ENCODE measurements at places on chromosomes 7 and 10. TPM values are rescaled to one million over a fixed set of nuclear protein-coding genes. Genes with fewer than 3 reads are reported as not detected.
A peak's percentile ranks its signal among the peaks of the same experiment; 100 is the strongest.

The PSD gene
- 1.3 TPM for total RNA-seq

GRCh38 chr7:28623105-28623730, 210.9 kb downstream of the CREB5 start:
- no peak overlapping the region for H3K27ac ChIP-seq
- no peaks in the 10 kb centered on the region for H3K27me3 ChIP-seq
- no peak overlapping the region for H3K4me3 ChIP-seq
- H3K4me1 ChIP-seq: peaks cover 13% of the 10 kb centered on the region
- H3K36me3 ChIP-seq: no peaks in the 10 kb centered on the region
- DNase-seq: peak; percentile 65

DNA sequence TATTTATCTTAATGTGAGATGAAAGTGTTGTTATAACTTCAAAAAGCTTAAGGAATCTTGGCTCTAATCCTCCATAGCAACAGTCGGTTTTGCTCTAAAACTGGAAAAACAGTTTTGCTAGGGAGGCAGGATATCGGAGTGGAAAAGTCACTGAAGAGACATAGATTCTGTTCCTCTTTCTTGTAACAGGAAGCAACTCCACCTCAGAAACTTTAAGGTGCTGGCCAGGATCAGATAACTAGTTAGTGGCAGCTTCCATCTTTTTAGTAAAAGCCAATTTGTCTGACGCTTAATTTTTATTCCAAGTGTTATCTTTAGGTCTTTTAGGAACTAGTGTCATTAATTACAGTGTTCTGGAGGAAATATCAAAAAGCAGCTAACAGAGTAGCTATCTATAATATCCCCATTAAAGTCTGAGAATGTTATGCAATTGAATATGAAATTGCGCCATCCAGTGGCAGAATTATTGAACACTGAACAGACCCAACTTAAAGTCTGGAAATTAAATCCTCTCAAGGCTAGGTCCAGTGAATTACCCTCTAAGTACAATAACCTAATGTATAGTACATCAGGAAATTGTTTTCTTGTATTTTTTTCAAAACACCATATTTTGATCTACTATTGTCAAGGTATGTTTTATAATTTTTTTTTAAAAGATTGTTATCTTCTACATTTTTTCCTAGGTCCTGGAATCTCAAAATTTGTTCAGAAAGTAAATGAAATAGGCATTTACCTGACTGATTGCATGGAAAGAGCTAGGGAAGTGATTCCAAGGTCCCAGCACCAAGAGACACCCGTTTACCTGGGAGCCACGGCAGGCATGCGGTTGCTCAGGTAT, 65.9 kb upstream of the CC2D2B start:
- no peak overlapping the region for H3K4me3 ChIP-seq
- H3K27ac ChIP-seq: no peak overlapping the region
- no peaks in the 10 kb centered on the region for H3K36me3 ChIP-seq
- no peaks in the 10 kb centered on the region for H3K4me1 ChIP-seq
- peak; percentile 17 for DNase-seq

The CRTAC1 gene
- not detected for total RNA-seq

The GPNMB gene
- total RNA-seq: 18.4 TPM

- peaks cover 17% of the 10 kb centered on the region for H3K27me3 ChIP-seq
- peaks cover 4% of the 10 kb centered on the region for H3K36me3 ChIP-seq
- DNase-seq: no peak
Observed at GRCh38 chr10:62811159-62811875, 4.8 kb downstream of the EGR2 start.

- DNase-seq: no peak
- no peaks in the 10 kb centered on the region for H3K36me3 ChIP-seq
- peaks cover 4% of the 10 kb centered on the region for H3K27me3 ChIP-seq
- H3K4me1 ChIP-seq: peaks cover 14% of the 10 kb centered on the region
Observed at GRCh38 chr10:3516234-3516922, 268.6 kb downstream of the KLF6 start.

DNA sequence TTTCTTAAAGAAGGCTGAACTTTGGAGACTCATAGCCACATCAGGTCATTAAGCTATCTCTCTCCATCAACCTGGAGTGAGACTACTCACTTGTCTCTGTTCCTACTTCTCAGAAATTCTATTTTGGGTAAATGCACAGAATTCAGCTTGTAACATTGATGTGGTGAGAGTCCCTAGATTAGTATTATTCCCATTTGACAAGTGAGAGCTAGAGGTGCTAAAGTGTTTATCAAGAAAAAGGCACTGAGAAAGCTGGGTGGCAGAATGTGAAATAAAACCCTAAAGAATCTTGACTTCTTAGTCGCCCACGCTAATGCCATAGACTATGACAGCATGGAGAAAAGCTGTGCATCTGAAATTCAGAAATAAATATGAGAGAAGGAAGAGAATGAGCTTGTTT, 73.4 kb upstream of the PDCD4 start:
- H3K36me3 ChIP-seq: no peaks in the 10 kb centered on the region
- peaks cover 27% of the 10 kb centered on the region for H3K4me1 ChIP-seq
- no peak for DNase-seq
- no peak overlapping the region for H3K27ac ChIP-seq

DNA sequence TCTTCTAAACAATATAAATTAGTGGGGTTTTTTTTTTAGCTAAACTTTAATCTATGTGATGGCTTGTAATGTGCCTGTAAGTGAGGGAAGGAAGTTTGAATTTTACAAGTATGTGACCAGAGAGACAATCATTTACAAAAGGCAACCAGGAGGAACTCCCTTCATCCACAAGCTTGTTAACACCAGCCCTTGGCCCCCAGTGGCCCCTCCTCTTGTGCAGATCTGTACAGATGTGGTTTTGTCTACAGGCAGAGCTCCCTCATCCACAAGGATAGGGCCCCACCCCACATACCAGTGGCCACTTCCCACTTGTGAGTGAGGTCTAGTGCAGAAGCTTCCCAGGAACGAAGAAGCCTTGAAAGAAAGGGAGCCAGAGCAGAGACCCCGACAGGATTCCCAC, 234.1 kb upstream of the KMT2E start:
- DNase-seq: no peak
- no peaks in the 10 kb centered on the region for H3K36me3 ChIP-seq
- H3K4me3 ChIP-seq: no peak overlapping the region

GRCh38 chr10:106830471-106830870, 334.0 kb downstream of the SORCS1 start:
- no peaks in the 10 kb centered on the region for H3K4me1 ChIP-seq
- H3K36me3 ChIP-seq: no peaks in the 10 kb centered on the region
- H3K27ac ChIP-seq: no peak overlapping the region
- H3K4me3 ChIP-seq: no peak overlapping the region
- DNase-seq: no peak
- peaks cover 2% of the 10 kb centered on the region for H3K27me3 ChIP-seq

DNA sequence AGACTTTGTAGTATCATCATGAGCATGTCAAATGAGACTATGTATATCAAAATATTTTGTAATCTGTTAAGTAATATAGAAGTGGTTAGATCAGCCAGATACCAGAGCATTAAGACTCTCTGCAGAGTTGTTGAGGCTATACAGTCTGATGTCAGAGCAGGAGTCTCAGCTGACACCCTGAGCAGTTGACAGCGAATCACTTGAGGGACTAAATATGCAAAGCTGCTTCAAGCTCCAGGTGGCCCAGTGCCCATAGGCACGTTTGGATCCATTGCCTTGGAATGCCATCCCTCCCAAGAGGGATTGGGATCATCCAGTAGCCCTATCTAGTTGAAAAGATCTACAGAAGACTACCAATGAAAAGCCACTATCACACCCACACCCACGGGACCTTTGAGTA, 210.2 kb downstream of the TAX1BP1 start:
- H3K27ac ChIP-seq: no peak overlapping the region
- peaks cover 3% of the 10 kb centered on the region for H3K36me3 ChIP-seq
- peaks cover 2% of the 10 kb centered on the region for H3K27me3 ChIP-seq
- peaks cover 13% of the 10 kb centered on the region for H3K4me1 ChIP-seq
- DNase-seq: no peak
- no peak overlapping the region for H3K4me3 ChIP-seq

- DNase-seq: peak; percentile 67
- 0 out of 2 replicates have a peak, but pooled peaks cover 6% of the 10 kb centered on the region for H3K36me3 ChIP-seq
- H3K4me3 ChIP-seq: peak overlapping the region; percentile 33
Observed at GRCh38 chr10:6755781-6756460, 175.8 kb upstream of the PRKCQ start.

The CDK5 gene
- total RNA-seq: 37.3 TPM

The ZNF786 gene
- 3.6 TPM for total RNA-seq

DNA sequence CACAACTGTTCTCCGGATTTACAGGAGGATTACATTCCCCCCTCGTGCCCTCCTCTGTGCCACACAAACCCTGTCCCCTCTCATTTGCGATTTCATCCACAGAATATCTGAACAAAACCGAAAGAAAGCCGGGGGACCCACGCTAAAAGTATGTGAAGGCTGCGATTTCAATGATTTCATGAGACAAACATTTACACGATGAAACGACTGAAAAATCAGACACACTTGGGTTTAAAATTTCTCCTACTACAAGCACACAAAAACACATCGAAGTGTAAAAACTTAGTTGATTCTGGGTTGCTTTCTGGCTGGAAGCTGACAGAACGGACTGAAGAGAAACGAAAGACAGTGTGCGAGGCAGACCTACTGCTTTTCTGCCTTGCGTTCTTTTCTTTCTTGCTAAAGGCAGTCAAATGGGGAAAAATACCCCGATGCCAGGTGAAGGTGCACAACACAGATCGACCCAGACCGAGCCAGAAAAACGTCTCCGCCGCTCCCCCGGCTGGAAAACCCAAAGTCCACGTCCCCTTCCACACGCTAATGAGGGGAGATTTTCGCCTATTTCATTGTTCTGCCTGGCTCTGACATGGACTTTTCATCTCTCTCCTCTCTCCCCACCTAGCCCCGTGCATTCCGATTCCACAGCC, 1.2 kb downstream of the HIPK2 start:
- peak; percentile 55 for DNase-seq
- peaks cover 8% of the 10 kb centered on the region for H3K36me3 ChIP-seq
- peak overlapping the region; percentile 89 for H3K27ac ChIP-seq
- H3K4me1 ChIP-seq: peaks cover 51% of the 10 kb centered on the region

The CYP2C9 gene
- not detected for total RNA-seq

DNA sequence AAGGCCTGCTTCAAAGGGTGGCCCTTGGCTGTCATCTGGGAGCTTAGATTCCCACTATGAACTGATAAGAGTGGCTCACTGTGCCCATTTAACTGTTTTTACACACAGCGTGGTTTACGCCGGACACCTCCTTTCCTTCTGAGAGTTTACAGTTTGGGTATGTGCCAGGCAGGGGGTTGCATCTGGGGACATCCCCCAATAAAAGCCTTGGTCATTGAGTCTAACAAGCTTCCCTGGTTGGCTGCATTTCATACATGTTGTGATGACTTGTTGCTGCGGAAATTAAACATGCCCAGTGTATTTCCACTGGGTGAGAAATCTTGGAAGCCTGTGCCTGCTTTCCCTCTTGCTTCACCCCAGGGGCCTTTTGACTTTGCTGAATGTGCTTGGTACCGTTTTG, 264.1 kb upstream of the NPY start:
- H3K27me3 ChIP-seq: peaks cover 2% of the 10 kb centered on the region
- no peak overlapping the region for H3K27ac ChIP-seq
- no peak overlapping the region for H3K4me3 ChIP-seq
- no peaks in the 10 kb centered on the region for H3K36me3 ChIP-seq
- DNase-seq: no peak

DNA sequence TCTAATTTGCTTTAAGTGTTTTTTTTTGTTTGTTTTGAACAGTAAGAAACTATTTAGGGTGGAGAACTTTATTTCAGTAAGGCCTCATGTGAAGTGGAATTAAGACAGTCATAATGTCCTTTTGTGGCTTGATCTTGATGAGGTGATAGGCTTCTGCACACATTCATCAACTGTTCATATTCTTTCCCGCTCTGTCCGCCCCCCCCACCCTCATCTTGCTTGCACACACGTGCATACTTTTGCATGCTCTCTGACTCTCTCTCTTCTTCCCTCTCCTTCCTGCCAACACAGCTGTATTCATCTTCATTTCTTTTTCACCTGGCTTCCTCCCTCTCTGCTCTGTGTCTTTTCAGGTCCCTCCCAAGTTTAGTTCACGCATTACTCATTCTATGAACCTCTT, 429.6 kb downstream of the AUTS2 start:
- H3K4me3 ChIP-seq: no peak overlapping the region
- no peaks in the 10 kb centered on the region for H3K36me3 ChIP-seq
- H3K27ac ChIP-seq: no peak overlapping the region
- DNase-seq: no peak
- H3K27me3 ChIP-seq: no peaks in the 10 kb centered on the region

The PCLO gene
- 0.64 TPM for total RNA-seq

GRCh38 chr7:73702665-73703064, 16.8 kb downstream of the STX1A start:
- no peak overlapping the region for H3K4me3 ChIP-seq
- H3K27ac ChIP-seq: no peak overlapping the region
- H3K4me1 ChIP-seq: peaks cover 22% of the 10 kb centered on the region
- peaks cover 17% of the 10 kb centered on the region for H3K36me3 ChIP-seq
- peaks cover 2% of the 10 kb centered on the region for H3K27me3 ChIP-seq

The HOXA1 gene
- total RNA-seq: 0.39 TPM

DNA sequence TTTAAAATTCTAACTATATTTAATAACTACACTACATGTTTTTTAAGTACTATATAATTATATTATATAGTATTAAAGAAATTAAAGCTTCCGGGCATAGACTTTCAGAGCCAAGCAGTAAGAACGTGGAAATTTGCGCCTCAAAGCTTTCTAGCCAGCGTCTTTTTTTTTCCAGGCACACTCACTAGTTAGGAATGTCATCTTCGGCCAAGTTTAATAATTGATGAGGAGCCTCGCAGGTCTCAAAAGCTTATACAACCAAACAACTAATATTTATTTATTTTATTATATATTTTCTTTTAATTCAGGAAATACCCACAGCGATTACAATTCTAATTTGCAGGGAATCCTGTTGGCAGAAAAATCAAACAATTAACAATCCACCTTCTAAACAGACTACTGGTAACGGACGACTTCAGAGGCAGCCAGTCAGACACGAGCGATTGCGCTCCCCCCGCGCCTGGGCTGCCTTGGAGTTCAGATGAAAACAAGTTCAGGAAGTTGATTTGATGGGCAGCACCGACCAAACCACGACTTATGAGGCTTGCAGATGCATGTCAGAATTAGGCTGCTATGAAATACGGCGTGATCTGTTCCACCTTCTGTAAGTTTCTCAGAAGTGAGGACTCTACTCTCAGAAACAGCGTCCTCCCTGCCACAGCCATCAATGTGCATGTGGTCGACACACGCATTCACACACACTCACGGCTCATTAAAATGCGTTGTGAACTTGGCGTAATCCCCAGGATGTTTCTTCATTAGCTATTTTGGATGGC, 431.8 kb upstream of the MGMT start:
- H3K4me3 ChIP-seq: no peak overlapping the region
- no peak overlapping the region for H3K27ac ChIP-seq
- no peaks in the 10 kb centered on the region for H3K36me3 ChIP-seq
- DNase-seq: no peak
- no peaks in the 10 kb centered on the region for H3K4me1 ChIP-seq

GRCh38 chr10:51034769-51035168, 39.5 kb upstream of the PRKG1 start:
- peaks cover 2% of the 10 kb centered on the region for H3K27me3 ChIP-seq
- H3K36me3 ChIP-seq: no peaks in the 10 kb centered on the region
- no peak overlapping the region for H3K4me3 ChIP-seq
- no peak for DNase-seq
- no peak overlapping the region for H3K27ac ChIP-seq

GRCh38 chr10:101563497-101564040, 24.5 kb downstream of the POLL start:
- no peaks in the 10 kb centered on the region for H3K36me3 ChIP-seq
- no peak overlapping the region for H3K4me3 ChIP-seq
- H3K27ac ChIP-seq: no peak overlapping the region
- peaks cover 45% of the 10 kb centered on the region for H3K27me3 ChIP-seq
- DNase-seq: no peak

- H3K4me3 ChIP-seq: no peak overlapping the region
- H3K27ac ChIP-seq: no peak overlapping the region
- H3K27me3 ChIP-seq: no peaks in the 10 kb centered on the region
- H3K36me3 ChIP-seq: no peaks in the 10 kb centered on the region
- DNase-seq: no peak
- peaks cover 10% of the 10 kb centered on the region for H3K4me1 ChIP-seq
Observed at GRCh38 chr10:92991513-92991912, 69.1 kb upstream of the CYP26C1 start.

All from HFFc6 (cell line).